Stimulated activated CD8-positive, alpha-beta memory T cell treated with anti-CD3 and anti-CD28 coated beads, Interleukin-15, amount 100 ng/mL, for 24 hours (primary cell): ENCODE measurements at places on chromosomes 7 and 10.

DNA sequence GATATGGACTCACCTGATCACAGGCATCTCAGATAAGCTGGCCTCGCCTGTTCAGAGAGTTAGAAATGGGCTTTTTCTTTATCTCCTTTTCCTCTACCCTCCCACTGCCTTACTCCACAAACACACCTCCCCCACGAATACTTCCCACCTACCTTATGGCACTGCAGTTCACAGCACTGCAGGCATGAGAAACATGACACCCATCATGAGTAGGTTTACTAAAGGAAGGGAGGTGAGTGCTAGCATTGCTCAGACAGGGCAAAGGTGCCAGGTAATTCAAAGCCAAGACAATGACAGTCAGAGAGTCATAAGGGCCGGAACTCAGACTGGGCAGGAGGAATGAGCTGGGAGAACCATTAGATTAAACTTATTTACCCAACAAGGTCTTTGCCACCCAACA is 220.6 kb downstream of the FAM107B start:
- DNase-seq: no peak

DNA sequence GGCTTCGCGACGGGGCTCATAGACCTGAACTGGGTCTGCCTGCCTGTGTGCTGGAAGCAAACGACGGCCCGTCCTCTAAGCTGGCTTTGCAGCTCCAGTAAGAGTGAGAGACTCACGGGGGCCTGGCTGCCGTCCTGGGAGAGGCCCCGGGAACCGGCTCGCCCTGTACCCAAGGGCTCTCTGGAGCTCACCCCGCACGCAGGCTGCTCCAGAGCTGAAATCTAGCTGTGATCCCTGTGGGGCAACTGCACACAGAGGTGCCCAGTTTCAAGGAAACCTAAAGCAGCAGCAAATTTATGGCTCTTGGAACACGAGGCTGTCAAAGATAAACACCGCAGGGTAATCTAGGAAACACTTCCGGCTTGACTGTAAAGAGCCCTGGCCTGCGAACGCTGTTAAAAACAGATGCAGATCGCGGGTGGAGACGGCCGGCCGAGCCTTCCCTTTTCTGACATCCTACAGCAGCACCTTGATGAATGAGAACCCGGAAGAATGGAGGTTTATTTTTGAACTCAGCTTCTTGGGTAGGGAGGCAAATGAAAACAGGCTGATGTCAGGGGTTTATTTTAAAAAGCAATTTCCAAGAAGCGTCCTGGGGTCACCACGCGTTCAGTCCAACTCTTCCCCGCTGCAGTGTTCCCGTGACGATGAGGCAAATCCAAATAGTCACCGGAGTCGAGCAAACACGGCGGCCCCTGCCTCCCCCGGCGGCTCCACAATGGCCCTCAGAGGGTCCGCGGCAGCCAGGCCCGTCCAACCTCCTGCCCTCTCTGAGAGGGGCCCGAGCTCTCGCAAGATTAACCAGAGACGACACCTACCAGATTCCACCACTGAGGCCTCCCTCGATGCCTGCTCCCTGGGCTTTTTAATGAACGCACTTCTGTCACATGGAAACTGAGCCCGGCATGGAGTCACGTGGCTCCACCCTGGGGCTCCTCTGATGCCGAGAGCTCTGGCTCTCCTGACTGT is 29.6 kb downstream of the AMZ1 start:
- no peak for DNase-seq

DNA sequence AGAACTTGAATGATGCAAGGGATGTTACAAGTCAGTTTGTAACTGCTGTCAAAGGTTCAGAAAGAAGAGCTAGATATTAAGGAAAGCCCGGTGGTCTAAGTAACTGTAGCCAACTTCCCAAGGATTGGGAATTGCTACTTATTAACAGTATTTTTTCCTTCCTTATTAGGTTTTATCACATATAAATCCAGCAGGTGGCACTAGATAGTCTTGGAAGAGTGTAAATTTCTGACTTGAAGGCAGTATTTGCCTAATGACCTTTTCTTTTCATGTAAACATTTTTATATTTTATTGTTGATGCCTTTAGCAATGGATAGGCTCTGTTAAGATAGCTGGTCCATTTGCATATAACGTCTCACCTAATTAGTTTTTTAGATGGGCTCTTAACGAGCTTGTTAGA is 51.2 kb downstream of the ANLN start:
- no peak for DNase-seq

DNA sequence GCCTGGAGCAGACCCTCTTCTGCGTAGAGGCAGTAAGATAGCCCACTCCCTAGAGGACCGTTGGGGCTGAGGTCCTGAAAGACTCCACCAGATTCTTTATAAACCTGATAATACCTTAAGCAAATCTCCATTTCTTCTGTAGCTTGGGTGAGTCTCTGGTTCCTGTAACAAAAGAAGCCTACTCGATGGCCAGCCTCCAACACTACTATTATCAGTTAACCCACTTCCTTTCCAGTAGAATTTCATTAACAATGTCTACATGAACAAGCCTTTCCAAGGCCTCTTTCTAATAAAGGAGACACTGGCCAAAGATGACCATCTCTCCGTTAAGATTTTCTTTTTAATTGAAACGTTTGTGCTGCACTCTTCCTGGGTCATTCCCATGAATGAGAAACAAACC is 201.7 kb upstream of the KCTD7 start:
- no peak for DNase-seq

GRCh38 chr10:27225642-27226257 is 14.8 kb downstream of the ACBD5 start:
- DNase-seq: no peak

DNA sequence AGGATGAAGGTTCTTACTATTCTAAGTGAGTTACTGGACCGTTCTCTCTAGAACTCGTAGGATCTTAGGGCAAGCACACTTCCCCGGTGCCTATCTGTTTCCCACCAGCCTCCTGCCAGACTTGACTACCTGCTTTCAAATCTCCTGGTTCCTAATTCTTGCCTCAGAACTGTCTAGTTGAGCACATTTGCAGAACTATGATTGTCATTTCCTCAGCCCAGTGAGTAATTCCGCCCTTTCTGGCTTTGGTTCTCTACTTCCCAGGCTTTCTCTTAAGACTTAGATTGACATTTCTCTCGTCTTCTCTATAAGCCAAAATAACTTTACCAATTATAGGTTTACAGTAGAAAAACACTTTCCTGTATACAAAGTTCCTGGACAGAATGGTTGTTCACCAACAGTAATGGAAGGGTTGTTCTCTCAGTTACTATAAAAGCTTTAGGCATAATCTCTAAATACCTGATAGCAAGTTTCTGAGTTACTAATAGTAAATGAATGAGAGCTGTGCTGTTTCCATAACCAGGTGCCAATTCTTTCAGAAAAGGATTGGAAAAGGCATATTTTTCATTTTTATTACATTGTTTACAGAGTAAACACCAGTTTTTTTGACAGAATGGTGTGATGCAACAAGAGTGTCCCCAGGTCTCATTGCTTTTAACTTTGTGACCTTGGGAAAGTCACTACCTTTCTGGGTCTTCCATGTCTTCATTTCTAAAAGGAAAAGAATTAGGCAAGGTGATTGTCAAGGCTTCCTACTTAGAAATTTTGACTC is 41.1 kb downstream of the PLEKHA8 start:
- no peak for DNase-seq

GRCh38 chr10:103661198-103661950 is 167.9 kb downstream of the NEURL1 start:
- DNase-seq: no peak

GRCh38 chr10:36880898-36881297 is 244.5 kb upstream of the ANKRD30A start:
- DNase-seq: no peak

DNA sequence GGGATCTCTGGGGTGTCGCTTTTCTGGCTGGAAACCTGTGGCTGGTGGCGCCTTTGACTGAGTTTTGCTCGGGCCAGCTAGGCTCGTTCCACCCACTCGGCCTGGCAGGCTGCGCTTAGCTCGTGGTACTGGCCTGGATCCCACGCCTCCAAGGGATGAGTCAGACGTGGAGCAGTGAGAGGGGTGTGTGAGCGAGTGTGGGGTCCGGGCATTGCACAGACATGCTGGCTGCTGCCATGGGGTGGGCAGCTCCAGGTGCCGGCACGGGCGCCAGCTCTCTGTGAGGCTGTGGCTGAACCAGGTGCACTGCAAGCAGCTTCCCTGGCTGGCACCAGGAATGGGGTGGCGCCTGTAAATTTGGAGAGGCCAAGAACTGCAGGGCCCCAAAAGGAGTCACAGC is 63.1 kb upstream of the CACNA2D1 start:
- no peak for DNase-seq

DNA sequence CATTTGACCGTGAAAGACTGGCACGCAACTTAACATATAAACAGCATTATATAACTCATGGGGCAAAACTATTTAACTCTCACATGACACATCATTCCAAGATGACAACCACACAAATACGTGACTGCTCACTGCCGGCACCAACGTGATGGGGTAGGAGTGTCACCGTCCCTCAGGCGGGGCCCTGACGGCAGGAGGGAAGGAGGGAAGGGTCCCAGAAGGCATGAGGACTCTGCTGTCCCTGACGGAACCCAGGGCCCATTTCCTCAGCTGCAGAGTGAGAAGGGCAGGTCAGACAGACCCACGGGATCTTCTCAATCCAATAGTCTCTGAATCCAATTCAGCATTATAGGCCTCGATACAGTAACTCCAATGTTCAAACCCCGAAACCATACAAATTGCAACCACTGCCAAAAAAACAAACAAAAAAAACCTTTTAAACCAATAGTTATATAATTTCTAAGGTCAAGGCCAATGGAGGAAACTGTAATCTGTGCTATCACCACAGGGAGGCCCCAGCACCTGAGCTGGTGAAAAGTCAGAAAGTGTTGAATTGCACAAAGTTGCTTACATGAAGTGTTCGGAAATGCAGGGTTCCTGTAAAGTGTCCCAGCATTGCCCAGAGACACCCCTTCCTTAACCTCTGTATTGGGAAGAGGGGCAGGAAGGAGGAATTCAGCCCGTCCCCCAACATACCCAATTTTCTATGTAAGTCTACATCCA is 137.4 kb downstream of the TNS3 start:
- no peak for DNase-seq
